GM12892 (cell line): ENCODE measurements at places on chromosomes 11 and 22.

GRCh38 chr11:120574876-120575275 is 63.3 kb downstream of the GRIK4 start:
- no peak for DNase-seq

DNA sequence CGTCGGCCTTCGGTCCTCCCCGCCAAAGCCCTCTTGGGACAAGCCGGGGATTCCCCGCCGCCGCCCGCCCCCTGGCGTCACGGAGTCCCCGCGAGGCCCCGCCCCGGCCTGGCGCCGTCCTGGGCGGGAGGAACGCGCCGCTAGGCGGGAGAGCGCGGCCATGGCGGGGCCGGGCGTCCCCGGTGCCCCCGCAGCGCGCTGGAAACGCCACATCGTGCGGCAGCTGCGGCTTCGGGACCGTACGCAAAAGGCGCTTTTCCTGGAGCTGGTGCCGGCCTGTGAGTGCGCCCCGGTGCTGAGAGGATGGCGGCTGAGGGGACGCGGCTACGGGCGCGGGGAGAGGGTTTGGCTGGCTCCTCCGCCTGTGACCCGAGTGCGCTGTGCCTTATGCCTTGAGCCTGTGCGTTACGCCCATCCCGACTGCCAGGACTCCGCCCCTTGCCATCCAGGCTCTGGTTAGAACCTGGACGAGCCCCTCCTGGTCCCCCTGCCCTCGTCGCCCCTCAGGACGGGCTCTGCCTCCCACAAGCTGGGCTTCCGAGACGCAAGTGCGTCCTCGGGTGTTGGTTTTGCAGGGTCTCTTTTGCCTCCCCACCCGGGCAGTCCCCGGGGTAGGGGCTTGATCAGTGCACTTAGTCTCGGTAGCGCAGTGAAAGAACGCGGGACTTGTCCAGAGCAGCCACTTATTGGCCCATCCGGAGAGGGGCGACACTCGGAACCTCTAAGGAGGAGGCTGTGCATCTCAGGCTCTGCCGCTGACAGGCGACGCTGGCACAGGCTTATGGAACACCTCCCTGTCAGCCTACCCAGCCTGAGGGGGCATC is at the start of gene ATG16L2:
TSS of gene ATG16L2 (plus strand) at position 126 of the 824 bp plus-strand sequence. CDS start at position 161, 35 bp downstream.
- DNase-seq: peak; percentile 91

- no peak for DNase-seq
Observed at GRCh38 chr11:116162886-116163230, 609.9 kb downstream of the BUD13 start.

DNA sequence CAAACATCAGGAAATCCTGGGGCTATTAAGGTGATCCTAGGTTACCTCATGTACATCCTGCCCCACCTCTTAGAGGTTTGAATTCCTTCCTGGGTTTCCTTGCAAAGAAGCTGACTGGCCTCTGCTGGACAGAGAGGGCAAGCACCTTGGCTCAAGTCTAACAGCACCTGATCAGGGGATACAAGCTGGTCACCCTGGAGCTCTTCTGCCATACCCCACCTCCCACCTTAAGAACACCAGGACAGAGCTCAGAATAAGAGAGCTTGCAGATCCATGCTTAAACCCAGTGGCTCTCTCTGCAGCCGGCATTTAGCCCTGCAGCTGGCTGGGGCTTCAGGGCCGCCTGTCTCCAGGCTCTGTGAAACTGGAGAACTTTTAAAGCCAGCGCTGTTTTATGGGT is 386.6 kb upstream of the NARS2 start:
- DNase-seq: no peak

GRCh38 chr11:35365961-35366360 is 53.4 kb downstream of the SLC1A2 start:
- DNase-seq: no peak

DNA sequence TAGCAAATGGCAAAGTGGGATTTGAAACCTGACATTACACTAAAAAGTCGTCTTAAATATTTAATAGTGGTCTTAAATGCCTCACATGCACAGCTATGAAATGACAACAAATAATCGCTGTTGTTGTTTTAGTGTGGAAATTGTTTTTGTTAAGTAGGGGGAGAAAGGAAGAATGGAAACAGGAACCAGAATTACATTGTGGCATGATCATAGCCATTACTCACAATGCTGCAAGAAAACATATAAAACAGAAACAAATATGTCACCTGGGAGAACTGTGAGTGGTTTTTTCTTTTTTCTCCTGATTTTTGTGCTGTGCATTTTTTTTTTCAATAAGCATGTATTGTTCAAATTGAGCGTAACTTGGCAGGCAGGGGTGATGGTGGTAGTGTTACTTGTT is 22.9 kb downstream of the FAM76B start:
- no peak for DNase-seq

- no peak for DNase-seq
Observed at GRCh38 chr11:82049199-82049598, 684.5 kb downstream of the FAM181B start.

DNA sequence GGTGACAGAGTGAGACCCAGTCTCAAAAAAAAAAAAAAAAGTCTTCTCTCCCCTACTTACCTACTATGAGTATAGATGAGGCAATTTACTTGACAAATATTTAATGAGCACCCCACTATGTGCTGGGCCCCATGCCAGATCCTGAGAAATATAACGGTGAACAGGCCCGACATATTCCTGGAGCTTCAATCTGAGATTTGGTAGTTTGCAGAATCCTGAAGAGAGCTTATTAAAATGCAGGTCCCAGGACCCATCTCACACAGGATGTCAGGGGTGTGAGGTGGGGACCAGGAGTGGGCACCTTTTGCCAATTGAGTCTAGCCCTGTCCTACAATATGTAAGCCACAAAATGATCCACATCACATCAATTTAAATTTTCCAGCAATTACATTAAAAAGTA is 44.0 kb downstream of the KCNJ4 start:
- no peak for DNase-seq

GRCh38 chr11:131808470-131808869 is 438.1 kb downstream of the NTM start:
- DNase-seq: no peak

DNA sequence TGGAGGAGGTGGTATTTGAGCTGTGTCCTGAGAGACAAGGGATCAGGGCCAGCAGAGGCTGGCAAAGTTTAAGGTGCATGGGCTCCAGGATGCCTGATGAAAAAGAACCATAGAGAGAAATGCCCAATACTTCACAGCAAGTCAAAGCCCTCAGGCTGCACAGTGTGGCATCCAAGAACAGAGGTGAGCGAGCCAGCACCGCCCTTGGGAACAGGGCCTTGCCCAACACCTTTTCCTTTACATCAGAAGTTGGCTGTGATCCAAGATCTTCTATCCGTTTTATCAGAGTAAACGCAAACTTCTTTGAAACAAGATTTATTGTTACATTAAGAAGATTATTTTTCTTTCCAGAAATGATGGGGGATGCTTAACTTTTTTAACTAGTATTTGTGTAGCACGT is 1.4 kb downstream of the B3GNT6 start:
- DNase-seq: no peak

GRCh38 chr11:125579811-125580210 is 10.5 kb downstream of the EI24 start:
- no peak for DNase-seq

GRCh38 chr11:88538098-88538497 is 200.6 kb upstream of the CTSC start:
- DNase-seq: no peak

DNA sequence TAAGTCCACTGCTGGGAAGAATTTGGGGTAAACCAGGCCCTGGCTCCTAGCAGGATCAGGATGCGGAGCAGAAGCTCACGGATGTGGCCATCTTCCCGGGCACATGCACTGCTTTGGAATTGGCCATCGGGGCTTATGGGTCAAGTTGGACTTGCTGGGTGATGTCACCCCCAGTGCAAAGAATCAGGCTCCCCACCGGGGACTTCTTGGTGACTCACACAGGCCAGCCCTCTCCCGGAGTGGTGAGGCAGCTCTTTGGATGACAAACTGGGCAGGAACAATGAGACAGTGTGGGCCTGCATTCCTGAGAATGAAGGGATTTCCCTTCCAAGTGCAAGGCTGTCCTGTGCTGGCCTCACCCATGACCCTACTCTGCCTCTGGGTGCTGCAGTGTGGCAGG is 128.8 kb upstream of the ANO1 start:
- no peak for DNase-seq

DNA sequence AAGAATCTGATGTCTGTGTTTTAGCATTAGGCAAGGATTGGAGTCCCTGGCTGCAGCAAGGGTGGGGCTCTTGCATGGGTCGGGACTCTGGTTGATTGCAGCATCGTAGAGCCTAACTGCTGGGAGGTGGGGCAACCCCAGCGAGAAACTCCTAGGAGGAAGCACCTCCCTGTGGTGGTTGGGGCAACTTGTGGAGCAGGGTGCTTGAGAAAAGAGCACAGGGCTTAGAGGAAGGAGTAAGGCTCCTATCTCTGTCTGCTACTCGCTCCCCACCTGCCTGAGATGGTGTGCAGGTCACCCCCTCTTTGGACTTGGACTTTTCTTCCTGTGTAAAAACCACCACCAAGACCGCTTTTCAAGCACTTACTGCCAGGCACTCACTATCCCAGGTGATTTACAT is 15.6 kb downstream of the SREBF2 start:
- no peak for DNase-seq

DNA sequence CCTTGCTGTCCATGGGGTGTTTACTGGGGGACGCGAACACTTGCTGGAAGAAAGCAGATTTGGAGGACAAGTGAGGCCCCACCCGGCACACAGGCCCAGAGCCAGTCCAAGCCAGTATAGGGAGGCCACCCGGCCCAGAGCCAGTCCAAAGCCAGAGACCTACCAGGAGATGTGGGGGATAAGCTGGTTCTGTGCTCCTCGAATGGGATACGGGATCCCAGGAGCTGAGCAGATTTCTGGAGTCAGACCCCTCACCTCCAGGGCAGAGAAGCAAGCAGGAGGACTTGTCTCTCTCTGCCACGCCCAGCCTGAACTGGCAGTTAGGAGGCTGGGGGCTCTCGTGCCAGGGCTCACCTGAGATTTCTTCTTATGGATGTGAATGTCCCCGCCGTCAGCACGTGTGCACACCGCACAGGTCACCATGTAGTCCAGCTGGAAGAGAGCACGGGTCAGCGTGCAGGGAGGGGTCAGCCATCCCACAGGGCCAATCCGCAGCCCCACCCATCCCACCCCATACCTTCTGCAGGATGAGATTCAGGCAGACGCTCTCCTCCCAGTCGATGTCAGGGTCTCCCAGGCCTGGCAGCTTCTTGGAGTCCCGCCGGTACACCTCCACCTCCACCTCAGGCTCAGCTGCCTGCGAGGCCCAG is 35.3 kb downstream of the KIAA0930 start:
- DNase-seq: no peak

- no peak for DNase-seq
Observed at GRCh38 chr11:9030601-9031000, 26.8 kb upstream of the NRIP3 start.

DNA sequence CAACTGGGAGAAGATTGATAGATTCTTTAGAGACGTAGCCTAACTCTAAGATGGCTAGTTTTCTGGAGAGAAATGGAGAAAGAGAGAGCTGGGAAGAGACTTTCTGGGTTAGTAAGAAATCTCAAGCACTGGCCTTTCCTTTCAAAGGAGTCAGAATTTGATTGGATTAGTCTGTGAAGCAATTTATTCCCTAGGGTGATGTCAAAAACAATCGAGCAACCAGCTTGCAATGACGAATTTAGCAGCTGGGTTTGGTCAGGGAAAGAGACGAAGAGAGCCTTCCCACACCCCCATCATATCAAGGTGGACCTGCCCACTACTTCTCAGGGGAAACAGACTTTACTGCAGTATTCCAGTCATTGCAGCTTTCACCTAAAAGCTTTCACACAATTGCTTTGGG is 10.8 kb downstream of the KRTAP5-6 start:
- DNase-seq: no peak

DNA sequence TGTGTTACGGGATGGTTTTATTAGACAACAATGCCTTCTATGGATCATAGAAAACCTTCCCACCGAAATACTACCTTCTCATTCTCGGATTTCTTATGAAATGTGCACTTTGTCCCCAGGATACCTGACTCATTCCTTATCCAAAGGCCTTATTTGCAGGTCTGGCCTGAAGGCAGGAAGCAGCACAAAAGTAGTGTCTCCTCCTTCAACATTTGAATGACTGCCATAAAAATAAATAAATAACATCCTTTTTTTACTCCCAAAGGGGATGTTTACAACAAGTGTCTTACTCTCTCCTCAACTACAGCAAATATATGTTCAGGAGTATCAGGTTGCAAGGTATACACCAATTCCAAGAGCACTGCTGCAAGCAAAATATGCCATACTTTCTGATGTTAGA is 41.6 kb upstream of the PAK1 start:
- DNase-seq: no peak

DNA sequence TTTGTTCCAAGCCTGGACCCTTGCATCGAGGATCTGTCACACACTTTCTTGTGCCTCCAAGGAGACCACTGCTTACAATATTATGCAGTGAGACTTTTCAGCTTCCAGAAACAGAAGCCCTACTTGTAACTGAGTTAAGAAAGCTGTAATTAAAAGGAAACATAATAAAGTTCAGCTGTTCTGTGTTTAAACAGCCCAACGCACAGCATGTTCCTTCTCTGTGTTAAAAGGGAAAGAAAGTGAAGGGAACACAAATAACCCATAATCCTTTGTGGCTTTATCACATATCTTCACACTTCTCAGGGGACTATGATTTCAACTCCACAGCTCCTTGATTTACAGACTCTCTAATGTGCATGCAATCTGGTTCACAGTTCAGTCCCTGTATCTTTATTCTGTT is 200.3 kb upstream of the MTNR1B start:
- no peak for DNase-seq

DNA sequence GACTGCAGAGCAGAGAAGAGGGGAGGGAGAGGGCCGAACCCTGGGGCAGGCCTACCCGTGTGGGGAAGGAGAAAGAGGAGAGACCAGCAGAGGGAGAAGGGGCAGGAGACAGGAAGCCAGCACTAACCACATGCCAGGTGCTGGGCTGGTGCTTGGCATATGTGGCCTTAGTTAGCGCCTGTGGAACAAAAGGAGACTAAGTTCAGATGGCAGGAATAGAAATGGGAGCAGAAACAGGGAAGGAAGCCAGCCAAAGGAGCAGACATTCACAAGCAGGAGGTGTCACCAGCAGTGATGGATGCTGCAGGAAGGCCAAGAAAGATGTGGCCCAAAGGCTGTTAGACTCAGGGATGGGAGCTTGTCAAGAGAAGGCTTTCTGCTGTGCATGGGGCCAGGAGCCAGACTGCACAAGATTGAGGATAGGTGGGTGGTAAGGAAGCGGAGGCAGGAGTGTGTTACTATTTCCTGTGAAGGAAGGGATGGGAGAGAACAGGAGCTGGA is 26.7 kb downstream of the TREH start:
- no peak for DNase-seq

GRCh38 chr11:36403661-36404060 is 106.4 kb downstream of the TRAF6 start:
- no peak for DNase-seq

- no peak for DNase-seq
Observed at GRCh38 chr11:118443590-118444218, 7.4 kb downstream of the KMT2A start.
